ENCODE measurements at places on chromosomes 6 and 20. TPM values are rescaled to one million over a fixed set of nuclear protein-coding genes. Genes with fewer than 3 reads are reported as not detected.

GRCh38 chr6:24879351-24879750 is 56.4 kb downstream of the RIPOR2 start:
- no peak for DNase-seq

DNA sequence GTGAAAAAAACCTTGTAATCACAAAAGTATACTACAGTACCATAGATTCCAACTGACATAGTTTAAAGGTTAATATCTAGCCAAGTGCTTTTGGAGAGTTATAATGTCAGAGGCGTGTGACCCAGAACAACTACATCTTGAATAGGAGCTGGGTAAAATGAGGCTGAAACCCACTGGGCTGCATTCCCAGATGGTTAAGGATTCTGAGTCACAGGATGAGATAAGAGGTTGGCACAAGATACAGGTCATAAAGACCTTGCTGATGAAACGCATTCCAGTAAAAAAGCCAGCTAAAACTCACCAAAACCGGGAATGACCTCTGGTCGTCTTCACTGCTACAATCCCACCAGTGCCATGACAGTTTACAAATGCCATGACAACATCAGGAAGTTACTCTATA is 22.4 kb upstream of the KIAA0408 start:
- peak; percentile 94 for DNase-seq

GRCh38 chr20:41320976-41321375 is 3.4 kb upstream of the ZHX3 start:
- DNase-seq, result no peak

- peak; percentile 66 for DNase-seq
Observed at GRCh38 chr6:142946924-142947713, 2.1 kb upstream of the HIVEP2 start.

- no peak for DNase-seq
Observed at GRCh38 chr6:118905851-118906250, 11.9 kb downstream of the ASF1A start.

GRCh38 chr6:11689847-11690246 is 88.8 kb downstream of the ADTRP start:
- DNase-seq, result no peak

DNA sequence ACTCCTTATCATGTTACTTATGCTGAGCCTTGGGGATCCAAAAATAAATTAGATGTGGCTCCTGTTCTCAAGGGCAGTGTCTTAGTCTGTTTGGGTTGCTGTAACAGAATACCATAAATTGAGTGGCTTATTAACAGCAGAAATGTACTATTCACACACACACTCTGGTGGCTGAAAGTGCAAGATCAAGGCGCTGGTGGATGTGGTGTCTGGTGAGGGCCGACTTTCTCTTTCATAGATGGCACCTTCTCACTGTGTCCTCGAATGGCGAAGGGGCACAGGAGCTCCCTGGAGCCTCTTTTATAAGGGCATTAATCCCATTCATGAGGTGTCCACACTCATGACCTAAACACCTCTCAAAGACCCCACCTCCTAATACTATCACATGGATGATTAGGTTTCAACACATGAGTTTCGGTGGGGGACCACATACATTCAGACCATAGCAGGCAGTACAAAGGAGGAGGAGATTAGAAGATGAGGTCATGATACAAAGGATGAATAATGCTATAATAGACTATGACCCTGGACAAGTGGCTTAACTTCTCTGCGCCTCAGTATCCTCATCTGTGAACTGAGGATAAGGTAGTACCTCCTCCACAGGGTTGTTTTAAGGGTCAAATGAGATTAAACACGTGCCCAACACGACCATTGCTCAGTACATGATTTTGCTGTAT is 34.1 kb downstream of the RPP40 start:
- DNase-seq, result no peak

- no peak for DNase-seq
Observed at GRCh38 chr20:49658508-49658907, 55.2 kb downstream of the B4GALT5 start.

GRCh38 chr6:144315226-144315980 is 30.3 kb downstream of the UTRN start:
- no peak for DNase-seq

DNA sequence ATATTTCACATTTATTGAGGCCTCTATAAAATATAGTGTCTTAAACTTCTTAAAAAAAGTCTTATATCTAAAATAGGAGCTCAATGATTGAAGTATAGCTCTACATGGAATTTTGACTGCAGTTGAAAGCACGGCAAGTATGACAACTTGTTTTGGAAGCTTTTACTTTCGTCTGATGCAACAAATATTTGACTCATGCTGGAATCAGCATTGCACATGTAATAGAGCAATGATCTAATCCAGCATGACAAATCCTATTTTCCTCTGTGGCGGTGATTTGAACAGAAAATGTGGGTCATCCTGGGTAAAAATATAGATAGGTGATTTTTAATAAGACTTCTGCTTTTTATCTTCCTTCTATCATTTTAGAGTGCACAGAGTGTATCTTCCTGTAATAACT is 111.6 kb downstream of the TINAG start:
- DNase-seq, result peak; percentile 73

DNA sequence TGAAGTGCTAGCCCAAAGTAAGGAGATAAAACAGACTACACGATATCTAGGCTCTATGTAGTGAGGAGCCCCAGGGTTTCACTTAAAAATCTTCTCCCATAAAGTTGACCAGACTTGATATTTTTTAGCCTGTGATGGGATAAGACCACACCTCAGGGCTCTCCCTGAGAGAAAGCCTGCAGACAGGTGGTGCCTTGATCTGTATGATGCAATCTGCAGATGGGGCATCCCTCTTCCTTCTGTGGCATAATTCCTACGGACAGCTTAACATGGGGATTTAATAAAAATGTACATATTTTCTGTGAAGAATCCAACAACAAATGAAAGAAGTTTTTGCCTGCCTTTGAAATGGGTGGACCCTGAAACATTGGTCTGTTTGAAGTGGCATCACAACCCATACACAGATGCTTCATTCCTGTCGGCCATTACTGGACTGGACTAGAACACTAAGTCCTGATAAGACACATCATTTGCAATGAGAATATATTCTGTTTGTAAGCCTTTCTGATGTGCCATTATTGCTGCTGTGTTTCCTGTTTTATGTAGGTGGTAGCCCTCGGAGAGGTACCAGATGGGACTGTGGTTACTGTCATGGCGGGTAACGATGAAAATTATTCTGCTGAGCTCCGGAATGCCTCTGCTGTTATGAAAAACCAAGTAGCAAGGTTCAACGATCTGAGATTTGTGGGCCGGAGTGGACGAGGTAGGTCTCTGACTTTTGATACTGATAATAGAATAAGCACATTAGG is 53.8 kb upstream of the SUPT3H start:
- DNase-seq, result no peak

GRCh38 chr6:112030961-112031660 is 22.8 kb upstream of the CCN6 start:
- no peak for DNase-seq

GRCh38 chr20:40154514-40154913 is 534.5 kb downstream of the MAFB start:
- DNase-seq, result no peak

DNA sequence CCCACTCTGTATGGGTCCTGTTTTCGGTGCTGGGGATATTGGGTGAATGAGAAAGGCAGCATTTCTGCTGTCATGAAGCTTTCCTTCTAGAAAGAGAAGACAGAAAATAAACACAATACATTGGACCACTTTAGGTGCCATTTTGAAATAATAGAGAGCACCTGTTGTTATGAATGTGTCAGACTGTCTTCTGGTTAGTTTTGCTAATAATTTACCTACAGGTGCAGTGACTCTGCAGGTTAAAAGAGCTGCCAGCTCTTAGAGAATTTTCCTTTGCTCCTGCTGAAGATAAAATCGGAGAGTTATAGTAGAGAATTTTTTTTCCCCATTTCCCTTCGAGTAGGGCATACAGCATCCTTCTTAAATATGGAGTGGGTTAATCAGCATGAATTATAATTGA is 21.9 kb upstream of the GCLC start:
- DNase-seq, result no peak

- peak; percentile 69 for DNase-seq
Observed at GRCh38 chr20:62741701-62742491, 33.3 kb downstream of the NTSR1 start.

GRCh38 chr20:44582311-44583025 is at the start of gene PKIG:
PKIG (plus strand) TSS chr20:44582579; CDS start chr20:44614557, 31,978 bp downstream.
- DNase-seq, result peak; percentile 84

DNA sequence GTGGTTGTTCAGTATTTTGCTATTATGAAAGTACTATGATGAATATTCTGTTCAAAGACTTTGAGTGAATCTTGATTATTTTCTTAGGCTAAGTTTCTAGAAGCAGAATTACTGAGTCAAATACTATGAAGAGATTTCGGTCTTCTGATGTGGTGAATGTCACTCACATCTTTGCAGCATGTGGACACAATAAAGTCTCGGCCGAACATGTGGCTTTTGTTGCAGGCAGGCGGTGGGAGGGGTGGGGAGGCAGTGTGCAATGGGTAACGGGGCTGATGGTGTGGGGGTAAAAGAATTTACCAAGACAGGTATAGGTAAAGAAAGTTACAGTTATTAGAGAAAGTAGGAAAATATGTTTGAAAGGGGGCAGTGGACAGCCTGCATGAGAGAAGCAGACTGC is 156.4 kb upstream of the DTNBP1 start:
- no peak for DNase-seq

The FAM209B gene
- not detected for total RNA-seq

The DEF6 gene
- not detected for total RNA-seq

The GPX5 gene
- total RNA-seq, result not detected

The HLA-C gene
- 441 TPM for total RNA-seq

The LPA gene
- total RNA-seq, result not detected

The BACH2 gene
- total RNA-seq, result 0.65 TPM

The TRAPPC3L gene
- total RNA-seq, result not detected

The HLA-DMB gene
- total RNA-seq, result not detected

The UQCC2 gene
- 70.3 TPM for total RNA-seq

The NOX3 gene
- not detected for total RNA-seq

The MKKS gene
- total RNA-seq, result 11.2 TPM

The NR2E1 gene
- total RNA-seq, result 0.05 TPM
